ENCODE measurements at places on chromosomes 5 and 9.
A peak's percentile ranks its signal among the peaks of the same experiment; 100 is the strongest.

DNA sequence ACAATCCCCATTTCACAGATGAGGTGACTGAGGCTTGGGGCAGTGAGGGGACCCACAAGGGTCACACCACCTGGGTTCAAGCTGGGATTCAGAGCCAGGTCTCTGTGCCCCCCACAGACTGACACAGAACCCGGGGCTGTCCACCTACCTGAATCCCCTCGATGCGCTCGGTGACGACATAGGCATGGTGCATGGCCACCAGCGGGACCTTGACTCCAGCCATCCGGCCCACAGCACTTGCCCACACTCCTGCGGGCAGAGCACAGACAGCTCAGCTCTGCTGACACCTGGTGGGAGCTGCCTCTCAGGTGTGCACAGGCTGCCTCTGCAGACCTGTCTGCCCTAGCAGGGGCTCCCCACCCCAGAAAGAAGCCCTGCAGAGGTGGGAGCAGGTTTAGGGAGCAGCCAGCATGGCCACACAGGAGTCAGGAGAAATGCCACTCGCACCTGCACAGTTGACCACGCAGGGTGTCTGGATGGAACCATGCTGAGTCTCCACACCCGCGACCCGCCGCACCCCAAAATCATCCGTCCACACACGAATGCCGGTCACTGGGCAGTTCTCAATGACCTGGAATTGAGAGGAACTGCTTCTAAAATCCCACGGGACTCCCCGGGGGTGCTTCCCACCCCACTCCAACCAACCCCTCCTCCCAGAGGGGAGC, 8.4 kb downstream of the SARDH start:
- DNase-seq = no peak

DNA sequence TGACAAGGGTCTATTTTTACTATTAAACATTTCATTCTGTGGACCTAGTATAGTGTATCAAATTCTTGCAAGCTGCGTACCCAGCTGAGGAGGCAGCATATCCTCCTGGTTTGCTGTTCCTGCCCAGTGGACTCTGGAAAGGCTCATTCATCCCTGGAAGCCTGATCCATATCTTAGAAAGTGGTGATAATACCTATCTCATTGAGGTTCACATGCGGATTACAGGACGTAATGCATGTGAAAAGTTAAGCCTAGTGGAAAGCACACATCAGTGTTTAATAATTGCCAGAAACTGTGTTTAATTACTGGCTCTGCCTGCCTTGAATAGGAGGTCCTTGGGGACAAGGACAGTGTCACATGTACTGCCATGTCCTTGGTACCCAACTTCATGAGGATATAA, 132.0 kb downstream of the FGF10 start:
- no peak for DNase-seq

- DNase-seq = no peak
These were observed 40.3 kb upstream of the NFIB start for GRCh38 chr9:14354201-14354600.

- no peak for DNase-seq
These were observed 298.8 kb downstream of the ASTN2 start for GRCh38 chr9:117116084-117116483.

- DNase-seq = no peak
These were observed 43.8 kb downstream of the PRKACG start for GRCh38 chr9:68970151-68970550.

DNA sequence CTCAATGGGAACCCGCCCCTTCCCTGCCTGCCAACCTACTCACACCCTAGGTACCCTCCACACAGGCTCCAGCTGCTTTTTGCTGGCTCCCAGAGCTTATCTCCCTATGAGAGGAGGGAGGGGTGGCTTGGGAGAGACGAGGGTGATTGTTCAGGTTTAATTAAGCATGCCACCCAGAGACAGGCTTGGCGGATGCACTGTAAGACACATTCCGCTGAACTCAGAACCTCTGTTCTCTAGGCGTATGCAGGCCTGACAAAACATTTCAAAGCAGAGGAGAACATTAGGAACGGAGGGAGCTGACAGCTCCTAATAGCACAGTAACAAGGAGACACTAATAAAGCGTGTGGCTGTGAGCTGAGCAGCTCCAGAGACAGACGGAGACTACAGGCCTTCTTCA, 80.1 kb downstream of the TRIM32 start:
- DNase-seq = no peak

DNA sequence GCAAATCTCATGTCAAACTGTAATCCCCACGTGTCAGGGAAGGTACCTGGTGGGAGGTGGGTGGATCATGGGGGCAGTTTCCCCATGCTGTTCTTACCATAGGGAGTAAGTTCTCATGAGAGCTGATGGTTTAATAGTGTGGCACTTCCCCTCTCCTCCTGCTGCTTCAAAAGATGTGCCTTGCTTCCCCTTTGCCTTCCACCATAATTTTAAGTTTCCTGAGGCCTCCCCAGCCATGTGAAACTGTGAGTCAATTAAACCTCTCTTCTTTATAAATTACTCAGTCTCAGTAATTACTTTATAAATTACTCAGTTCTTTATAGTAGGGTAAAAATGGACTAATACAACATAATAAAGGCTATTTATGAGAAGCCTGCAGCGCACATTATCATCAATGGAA, 7.1 kb upstream of the CNTRL start:
- no peak for DNase-seq

- no peak for DNase-seq
These were observed 250.9 kb downstream of the TMEM232 start for GRCh38 chr5:110475529-110475928.

GRCh38 chr5:154301726-154302125, 111.2 kb downstream of the GALNT10 start:
- DNase-seq = no peak

GRCh38 chr9:79236466-79236865, 335.3 kb upstream of the TLE4 start:
- DNase-seq = no peak

DNA sequence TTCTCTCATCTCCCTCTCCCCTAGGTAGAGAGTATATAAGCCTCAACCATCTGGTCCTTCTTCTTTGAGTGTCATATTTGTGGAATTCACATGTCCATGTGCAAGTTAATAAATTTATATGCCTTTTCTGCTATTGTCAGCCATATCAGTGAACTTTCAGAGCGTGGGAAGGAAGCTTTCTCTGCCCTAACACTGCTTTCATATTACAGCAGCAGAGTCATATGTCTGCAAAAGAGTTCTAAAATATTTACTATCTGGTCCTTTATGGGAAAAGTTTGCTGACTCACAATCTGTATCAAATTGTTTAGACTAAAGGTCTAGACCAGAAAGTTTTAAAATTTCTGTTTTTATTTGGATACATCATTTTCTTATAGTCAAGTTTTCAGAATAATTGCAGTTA, 669.0 kb downstream of the LRRC70 start:
- DNase-seq = no peak

DNA sequence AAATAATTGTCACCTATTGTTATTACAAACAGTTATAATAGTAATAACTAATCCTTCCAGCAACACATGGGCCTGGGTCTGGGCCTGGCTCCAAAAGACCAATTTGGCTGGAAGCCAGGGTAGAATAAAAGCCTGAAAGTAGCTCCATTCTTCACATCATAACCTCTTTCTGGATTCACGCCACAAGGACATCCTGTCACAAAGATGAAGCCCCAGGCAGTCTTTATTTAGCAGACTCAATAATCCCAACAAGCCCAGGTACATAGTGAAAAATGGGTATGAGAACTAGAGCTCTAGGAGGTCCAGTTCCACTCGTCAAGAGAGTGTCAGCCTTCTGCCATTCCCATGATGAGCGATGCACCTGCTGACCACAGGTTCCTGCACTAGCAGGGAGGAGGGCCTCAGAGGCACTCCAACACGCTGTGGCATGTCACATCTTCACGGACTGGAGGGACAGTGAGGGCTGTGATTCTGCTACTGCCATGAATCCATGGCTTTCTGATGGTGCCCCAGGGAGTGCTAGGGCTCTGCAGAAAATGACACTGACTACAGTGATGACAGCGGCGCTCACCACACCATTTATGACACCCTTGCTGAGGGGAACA, 124.9 kb downstream of the SPOCK1 start:
- DNase-seq = no peak

- DNase-seq = peak; percentile 75
These were observed 8.4 kb upstream of the RUSC2 start for GRCh38 chr9:35481347-35481975.

DNA sequence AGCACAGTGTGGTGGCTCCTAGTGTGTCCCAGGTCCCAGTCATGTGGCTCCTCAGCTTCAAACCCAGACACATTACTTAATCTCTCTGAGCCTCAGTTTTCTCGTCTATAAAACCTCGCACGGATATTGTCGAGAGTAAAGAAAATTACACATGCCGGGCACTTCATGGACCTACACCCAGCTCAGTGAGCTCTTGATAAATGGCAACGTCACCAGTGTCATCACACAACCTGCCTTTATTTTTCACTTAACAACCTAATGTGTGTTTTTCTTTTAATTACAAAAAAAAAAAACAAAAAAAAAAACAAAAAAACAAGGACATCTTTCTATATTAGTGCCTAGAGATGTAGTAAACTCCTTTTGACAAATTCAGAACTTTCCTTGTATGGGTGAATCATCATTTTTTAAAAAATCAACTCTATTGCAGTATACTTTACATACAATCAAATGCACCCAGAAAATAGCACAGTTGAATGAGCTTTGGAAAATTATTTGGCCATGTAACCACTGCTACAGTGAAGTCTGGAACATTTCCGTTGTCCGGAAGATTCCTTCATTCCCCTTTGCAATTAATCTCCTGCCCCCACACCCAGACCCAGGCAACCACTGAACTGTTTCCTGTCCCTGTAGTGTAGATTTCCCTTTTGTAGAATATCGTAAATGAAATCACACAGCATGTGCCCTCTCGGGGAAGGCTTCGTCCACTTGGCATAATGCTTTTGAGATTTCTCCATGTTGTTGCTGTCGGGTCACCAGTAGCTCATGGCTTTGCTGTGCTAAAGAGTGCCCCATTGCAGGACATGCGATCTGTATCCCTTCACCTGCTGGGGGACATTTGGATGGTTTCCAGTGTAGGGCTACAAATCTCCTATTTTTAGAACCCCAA, 100.4 kb upstream of the LARP1 start:
- no peak for DNase-seq

DNA sequence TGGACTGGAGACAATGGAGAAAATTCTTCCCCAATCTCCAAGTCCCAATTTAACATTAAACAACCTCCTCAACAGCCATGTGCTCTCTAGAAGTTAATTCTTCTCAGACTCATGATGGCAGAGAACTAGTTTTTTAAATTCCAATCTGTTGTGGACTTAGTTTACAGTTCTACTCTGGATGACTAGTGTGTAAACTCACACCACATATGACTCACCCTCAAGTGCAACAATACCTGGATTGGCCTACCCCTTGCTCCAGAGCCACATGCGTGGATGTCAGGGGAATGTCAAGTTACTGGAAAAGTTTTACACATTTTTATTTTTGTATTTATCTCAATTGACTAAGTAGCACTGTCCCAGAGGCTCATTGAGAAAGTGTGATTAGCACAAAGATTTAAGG, 136.0 kb upstream of the EFNA5 start:
- DNase-seq = peak; percentile 48

DNA sequence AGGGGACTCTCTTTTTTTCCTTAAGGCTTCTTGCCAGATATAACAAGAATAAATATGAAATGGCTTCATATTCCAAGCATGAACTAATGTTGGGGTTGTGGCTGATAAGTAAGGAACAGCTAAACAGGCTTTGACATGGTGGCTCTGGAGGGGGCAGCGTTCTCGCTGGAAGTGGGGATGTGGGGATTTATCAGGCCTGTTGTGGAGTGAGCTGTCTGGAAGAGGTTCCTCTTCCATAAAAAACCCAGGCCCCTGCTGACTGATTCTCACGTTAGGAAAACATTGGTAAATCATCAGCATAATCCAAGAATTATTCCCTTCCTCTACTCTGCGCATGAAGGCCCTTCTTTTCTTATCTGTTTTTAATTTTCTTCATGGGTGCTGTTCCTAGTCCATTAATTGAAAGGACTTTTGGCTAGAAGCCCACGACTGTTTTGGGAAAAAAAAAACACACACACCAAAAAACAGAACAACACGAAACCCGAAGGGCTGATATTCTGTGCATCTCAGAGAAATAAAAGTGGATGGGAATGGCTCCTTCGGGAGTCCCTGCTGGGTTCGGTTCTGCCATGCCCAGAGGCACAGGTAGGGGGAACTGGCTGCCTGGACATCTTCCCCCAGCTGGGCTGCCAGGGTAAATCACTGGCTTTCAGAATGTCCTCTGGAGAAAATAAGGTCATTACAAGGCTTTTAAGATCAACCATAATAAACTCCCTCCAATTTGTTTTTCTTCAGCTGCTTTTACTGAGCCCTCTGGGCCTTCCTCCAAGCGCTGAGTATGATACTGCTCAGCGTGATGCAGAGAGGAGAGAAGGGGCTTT, 297.0 kb downstream of the SLIT3 start:
- peak; percentile 33 for DNase-seq

DNA sequence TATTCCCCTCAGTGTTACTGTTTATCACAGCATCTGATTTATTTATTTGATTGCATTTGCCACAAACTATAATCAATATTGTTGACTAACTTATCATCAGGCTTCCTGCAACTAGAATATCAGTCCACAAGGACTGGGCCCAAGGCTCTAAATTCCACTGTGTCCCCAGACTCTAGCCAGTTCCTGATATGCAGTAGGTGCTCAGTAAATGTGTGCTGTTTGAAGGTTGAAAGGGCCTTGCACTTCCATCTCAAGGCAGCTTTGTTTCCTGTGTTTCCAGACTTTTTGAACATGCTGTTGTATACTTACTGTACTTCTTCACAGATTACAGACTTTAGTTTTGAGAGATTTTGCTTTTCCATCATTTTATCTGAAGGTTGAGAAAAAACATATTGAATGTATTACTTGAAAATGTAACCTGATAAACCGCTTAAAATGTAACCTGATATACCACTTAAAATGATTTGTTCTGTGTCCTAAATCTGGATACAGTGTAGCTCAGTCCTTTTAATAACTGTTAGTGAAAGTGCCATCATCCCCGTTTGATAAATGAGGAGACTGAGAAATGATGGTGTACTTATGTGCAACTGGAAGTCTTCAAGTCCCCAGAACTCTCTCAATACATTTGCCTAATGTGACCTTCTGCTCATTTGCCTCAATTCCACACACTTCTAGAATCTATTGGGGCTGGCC, 18.7 kb downstream of the KIAA1191 start:
- DNase-seq = no peak

- DNase-seq = peak; percentile 32
These were observed 1.2 kb downstream of the CKS2 start for GRCh38 chr9:89312222-89312571.

GRCh38 chr9:87748881-87749280, 23.0 kb downstream of the CTSL start:
- DNase-seq = no peak

DNA sequence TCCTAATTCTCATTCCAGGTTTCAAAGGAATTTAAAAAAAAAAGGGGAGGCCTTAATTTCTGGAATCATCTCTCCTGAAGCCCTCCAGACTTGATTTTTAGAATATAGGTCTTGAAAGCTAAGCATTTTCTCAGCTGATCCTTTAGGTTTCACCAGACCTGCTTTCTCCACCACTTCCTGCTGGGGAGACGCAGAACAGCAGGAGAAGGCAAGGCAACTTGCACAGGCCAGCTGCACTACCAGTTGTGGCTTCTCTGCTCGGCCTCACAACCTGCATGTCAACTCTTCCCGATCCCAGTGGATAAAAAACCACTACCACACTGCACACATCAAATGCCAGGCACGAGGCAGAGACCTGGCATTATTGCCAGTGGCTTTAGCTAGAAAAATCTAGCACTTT, 119.8 kb downstream of the SIL1 start:
- DNase-seq = no peak

- DNase-seq = no peak
These were observed 1.9 kb downstream of the FOXB2 start for GRCh38 chr9:77021291-77021894.

- no peak for DNase-seq
These were observed 132.3 kb upstream of the CDH12 start for GRCh38 chr5:22985446-22985845.

Measured in A549 (cell line).